ENCODE measurements at places on chromosomes 3 and 15.

- DNase-seq, result no peak
These were observed 8.7 kb downstream of the PCSK6 start for GRCh38 chr15:101480613-101481380.

- DNase-seq, result no peak
These were observed 604.3 kb upstream of the CFAP20DC start for GRCh38 chr3:59654123-59654479.

DNA sequence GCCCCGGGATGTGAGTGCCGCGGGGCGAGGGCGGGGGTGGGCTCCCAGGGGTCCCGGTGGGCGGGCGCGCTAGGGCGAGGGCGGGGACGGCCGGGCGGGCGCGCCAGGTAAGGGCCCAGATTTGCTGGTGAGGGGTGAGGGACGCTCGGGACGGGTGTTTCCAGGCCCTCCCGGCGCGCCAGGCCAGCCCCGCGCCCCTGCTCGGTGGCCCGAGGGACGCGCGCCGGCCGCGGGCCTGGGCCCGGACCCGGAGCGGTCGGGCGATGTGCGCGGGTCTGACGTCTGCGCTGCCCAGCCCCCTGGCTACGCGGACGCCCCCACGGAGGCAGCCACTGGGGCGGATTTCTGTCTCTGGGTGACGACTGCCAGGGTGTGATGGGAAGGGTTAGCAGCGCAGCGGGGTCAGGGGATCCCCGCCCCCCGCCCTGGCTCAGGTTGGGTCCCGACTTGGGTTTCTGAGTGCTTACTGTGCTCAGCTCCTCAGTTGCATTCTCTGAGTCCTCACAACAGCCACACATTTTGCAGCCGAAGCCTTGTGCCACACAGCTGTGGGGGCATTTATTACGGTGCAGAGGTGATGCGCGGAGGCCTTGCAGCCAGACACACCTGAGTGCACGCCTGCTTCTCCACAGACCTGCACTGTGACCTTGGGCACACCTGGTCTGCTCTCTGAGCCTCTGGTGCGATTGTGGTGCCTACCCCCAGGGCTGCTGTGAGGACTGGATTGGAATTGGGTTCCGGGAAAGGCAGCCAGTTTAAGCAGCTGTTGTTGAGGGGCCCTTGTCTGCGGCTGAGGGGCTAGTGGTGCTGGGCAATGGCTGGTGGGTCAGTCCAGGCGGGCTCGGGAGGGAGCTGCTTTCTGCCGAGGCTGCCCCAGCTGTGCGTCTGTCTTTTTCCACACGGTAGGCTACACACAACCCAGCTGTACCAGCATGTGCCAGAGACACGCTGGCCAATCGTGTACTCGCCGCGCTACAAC, 523 bp downstream of the HDAC11 start:
- DNase-seq, result no peak

DNA sequence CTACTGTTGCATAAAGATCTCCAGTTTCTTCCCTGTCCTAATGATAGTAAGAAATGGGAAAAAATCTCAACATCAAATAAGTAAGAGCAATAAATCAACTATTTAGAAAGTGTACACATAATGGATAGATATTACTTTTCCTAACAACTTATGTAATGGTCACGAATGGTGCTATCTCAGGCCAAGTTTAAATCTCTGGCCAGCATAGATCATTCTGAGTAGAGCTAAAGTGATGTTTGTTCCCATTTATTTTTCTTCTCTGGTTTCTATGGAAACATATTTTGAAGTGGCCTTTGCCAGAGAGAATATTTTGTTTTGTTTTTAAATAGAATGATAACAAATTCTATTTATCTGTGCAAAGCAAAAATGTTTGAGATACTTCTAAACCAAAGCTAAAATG, 249.7 kb upstream of the TTC14 start:
- no peak for DNase-seq

- DNase-seq, result no peak
These were observed 24.1 kb downstream of the ZNF80 start for GRCh38 chr3:114213292-114213626.

DNA sequence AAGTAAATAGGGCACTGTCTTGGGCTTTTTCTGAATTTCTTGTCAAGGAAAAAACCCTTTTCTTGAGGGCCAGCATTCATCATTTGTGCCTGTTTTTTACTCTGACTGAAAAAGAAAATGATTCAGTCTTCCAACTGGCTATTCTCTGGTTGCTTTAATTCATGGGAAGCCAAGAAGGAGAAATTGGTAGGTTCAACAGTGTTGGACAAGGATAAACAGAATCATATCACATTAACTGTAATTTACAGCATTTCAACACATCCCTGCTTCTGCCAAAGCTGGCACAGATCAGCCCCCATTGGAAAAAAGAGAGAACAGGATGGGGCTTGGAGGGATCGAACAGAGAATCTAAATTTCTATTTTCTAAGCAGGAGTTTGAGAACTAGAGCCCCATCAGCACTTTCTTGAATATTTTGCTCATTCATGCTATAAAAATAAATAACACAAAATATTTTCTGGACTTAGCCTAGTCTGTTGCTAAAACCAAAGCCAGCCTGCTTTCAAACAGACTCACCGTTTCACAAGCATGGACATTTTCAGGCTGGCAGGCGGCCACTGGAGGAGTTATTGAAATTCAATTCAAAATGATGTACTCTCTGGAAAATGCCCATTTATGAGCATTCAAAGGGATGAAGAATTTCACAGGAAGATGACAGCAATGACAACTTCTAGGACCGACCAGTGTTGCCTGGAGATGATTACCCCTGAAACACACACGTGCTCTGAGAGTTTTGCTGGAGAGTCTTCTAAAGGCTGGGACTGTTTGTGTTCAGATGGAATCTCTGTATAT, 181.2 kb downstream of the WNT5A start:
- no peak for DNase-seq

- no peak for DNase-seq
These were observed 293.7 kb upstream of the GRM7 start for GRCh38 chr3:6567241-6567640.

- DNase-seq, result no peak
These were observed 19.8 kb upstream of the PFN2 start for GRCh38 chr3:149990423-149990948.

DNA sequence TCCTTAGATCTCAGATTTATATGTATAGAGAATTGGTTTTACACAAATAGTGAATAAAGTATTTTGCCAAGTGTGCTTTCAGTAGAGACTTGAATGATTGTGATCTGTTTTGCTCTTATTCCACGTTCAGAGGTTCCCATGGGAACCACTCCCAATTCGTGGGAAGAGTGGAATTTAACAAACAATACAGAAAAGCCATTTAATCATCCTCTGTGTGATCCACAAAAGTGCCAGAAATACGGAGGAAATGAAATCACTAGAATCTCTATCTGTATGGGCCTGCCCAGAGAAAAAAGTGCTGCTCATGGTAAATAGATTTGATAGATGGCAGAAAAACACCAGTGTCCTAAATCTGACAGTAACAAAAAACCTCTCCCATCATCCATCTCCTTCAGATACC, 56.0 kb downstream of the CNTN4 start:
- no peak for DNase-seq

- DNase-seq, result no peak
These were observed 23.9 kb downstream of the SLTM start for GRCh38 chr15:58909616-58910015.

DNA sequence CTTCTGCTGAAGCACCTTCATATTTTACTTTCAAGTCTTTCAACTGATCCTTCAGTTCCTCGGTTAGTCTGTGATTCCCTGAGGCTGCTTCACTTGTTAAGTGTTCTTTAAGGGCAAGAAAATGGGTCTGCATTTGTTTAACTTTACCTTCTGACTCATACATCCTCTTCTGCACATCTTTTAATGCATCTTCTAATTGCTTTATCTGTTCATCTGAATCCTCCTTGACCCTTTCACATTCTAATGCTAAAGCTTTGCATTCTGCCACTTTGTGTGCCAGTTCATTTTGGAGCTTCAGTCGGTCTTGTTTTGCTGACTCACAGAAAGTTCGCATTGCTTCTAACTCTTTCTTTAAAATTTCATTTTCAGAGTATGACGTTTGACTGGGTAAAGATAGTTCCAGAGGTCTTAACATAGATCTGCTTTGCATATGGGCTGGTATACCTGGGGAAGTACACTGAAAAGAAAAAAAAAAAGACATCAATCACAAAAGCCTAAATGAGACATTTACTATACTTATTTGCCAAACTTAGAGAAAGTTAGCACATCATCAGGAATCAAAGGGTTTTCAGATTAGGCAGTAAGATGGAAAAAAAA, 94.3 kb downstream of the UACA start:
- DNase-seq, result no peak

All from iPS DF 6.9 (cell line).